Suppressor macrophage (primary cell): ENCODE measurements at places on chromosomes 5 and 9.

DNA sequence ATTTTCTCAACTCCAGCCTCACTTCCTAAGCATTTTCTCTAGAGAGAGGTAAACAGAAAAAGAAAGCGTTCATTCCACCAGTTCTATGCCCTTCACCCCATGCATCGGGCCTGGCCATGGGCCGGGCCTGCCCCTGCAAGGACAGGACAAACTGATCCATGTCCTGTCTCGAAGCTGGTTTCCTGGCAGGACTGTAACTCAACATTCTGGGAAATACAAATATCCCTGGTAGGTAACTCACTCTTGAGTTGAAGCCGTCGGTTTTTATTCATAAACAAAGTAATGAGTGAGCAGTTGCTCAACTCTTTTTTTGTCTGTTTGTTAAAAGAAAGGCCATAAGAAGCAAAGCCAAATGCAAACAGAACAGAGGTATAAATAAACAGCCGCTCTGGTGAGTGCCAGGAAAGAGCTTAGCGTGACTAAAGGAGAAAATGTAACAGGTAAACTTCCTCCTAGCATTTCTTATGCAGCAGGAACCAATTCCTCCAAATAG is 64.4 kb upstream of the DNAH5 start:
- no peak for DNase-seq

DNA sequence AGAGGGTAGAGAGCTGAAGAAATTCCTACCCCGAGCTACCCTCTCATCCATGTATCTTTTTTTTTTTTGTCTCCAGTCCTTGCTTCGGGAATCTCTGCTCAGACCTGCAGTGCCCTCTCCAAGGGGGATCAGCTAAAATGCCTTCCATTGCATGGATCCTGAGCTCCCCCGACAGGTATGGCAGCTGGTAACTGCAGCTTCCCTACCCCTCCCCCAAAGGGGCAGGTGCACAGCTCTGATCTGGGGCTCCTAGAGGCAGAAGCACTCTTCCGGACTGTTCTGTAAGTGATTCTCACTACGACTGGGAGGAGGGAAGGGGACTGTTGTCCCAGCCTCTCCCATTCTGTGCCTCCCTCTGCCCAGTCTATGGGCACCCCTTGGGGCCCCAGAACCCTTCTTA is 169.6 kb downstream of the MELK start:
- no peak for DNase-seq

GRCh38 chr5:39178171-39178570 is 41.2 kb downstream of the FYB1 start:
- peak; percentile 61 for DNase-seq

DNA sequence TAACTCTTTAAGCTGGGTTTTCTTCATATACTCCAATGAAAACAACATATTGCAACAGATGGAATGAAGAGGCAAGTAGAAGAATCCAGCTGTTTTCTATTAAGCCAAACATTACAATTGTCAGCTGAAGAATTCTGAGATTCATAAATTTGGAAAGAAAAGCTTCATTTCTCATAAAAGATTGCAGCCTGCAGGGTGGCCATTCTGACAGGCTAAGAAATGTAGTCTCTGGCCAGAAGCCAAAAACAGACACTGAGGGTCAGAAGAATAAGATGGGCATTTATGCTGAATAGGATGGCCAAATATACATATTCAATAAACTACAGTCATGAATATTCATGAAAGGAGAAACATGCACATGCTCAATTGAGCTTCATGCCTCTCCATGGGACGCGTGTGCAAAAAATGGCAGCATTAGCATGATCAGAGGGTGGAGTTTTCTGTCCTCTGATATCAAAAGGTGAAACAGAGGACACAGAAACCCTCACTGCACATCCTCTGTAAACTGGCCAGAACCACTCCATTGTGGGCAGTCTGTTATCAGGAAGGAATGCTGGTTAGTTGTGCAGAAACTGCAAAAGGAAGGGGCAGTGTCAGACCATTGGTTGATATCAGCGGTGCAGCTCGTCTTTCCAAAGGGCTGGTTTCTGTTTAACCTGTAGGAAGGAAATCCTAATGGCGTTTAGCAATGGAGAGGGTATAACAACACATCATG is 50.2 kb downstream of the FXN start:
- no peak for DNase-seq

GRCh38 chr9:841371-842209 is at the start of gene DMRT1:
TSS of gene DMRT1 (plus strand) at chr9:841697. CDS start at chr9:841839, 142 bp downstream.
- DNase-seq: no peak

- DNase-seq: no peak
Observed at GRCh38 chr5:171648279-171649074, 137.1 kb upstream of the SMIM23 start.

DNA sequence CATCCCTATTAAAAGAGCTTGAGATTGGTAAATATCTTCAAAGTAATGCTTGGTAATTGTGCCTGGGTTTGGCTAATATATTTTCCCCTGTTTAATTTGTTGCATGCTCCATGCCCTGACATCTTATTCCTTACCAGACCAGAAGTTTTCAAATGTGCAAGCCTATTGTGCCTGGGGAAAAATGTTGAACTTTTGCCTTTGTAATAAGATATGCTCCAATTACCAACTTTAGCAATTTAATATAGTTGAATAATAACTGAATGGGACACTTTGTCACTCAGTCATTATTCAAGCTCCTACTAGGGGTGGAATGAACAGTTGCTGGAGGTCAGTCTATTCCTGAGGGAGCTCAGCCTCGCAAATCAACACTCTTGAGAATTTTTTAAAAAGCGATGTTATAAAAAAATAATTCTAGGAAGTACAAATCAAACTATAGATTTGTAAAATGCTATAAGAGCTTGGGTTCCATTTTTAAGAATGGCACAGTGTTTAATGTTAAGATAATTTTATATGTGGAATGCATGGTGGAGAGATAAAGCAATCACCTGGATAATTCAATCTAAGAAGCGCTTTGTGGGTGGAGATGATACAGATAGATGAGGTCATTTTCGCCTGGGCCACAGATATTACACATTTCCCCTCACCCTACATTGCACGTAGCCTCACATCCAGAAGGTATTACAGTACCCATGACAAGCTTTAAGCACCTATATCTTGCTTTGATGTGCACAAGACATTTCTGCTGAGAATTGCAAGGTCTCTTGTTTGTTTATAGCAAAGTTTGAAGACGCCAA is 231.8 kb downstream of the PIK3R1 start:
- DNase-seq: no peak

GRCh38 chr9:15403155-15403554 is 19.5 kb upstream of the SNAPC3 start:
- peak; percentile 9 for DNase-seq

GRCh38 chr9:34254966-34255825 is 73.9 kb downstream of the KIF24 start:
- no peak for DNase-seq

DNA sequence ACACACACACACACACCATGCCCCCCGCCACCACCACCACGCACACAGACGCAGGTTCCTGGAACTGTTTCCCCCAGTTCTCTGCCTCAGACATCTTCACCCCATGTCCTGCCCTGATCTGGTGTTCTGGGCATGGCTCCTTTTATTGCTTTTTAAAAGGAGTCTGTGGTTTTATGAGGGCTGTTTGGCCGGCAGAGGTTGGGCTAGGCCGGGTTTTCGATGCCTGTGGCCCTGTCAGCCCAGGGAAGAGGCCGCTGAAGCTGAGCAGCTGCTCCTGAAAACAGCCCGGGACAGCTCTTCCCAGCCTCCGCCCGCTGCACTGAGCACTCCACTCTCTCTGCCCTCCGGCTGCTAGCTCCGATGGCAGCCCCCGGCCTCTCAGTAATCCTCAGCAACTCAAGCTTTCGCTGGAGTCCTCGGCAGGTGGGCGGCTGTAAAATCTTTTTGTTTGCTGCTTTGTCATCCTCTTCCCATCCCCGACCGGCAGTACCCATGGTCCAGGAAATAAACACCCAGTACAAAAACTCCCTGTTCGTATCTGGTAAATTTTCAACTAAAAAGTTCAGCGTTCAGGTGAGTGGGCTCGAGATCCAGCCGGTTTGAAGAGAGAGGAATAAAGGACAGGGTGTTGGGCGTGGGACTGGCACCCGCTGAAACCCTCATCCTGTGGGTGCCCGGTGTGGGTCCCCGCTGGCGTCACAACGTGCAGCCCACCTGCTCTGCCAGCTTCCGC is 103.0 kb upstream of the ERCC6L2 start:
- DNase-seq: no peak

DNA sequence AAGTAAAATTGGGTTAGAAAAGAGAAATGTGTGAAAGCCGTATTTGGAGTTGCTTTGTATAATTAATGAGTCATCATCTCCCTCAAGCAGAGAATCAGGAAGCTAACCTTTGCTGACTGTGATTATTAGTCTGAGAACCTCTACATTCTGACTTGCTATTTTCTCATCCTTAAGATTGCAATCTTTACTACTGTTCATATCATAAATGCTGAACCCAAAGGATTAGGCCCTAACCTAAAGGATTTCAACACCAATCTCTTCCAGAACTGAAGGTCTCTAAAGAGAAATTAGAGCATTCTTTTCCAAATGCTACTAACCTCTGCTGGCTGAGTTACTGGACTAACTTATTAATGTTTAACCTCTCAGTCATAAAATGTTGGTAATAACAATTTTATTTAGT is 538.1 kb upstream of the MEF2C start:
- DNase-seq: peak; percentile 82

DNA sequence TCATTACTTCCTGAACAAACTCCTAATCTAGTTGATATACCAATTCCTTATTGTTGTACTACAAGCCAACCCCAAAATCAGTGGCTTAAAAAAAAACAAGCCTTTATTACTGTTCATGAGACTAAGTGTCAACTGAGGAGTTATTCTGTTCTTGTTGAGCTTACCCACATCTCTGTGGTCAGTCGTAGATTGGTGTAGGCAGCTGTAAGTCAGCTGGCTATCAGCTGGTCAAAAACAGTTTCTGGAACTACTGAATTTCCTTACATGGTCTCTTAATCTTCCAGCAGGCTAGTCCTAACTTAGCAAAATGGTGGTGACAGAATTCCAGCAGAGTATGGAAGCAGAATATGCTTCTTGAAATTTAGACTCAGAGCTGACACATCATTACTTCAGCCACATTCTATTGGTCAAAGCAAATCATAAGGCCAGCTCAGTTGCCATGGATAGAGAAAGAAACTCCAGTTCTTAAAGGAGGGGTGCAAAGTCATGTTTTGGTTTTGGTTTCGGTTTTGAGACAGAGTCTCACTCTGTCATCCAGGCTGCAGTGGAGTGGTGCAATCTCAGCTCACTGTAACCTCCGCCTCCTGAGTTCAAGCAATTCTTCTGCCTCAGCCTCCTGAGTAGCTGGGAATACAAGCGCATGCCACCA is 386.1 kb upstream of the MPDZ start:
- no peak for DNase-seq

GRCh38 chr9:14524873-14525515 is 168.2 kb downstream of the ZDHHC21 start:
- no peak for DNase-seq

DNA sequence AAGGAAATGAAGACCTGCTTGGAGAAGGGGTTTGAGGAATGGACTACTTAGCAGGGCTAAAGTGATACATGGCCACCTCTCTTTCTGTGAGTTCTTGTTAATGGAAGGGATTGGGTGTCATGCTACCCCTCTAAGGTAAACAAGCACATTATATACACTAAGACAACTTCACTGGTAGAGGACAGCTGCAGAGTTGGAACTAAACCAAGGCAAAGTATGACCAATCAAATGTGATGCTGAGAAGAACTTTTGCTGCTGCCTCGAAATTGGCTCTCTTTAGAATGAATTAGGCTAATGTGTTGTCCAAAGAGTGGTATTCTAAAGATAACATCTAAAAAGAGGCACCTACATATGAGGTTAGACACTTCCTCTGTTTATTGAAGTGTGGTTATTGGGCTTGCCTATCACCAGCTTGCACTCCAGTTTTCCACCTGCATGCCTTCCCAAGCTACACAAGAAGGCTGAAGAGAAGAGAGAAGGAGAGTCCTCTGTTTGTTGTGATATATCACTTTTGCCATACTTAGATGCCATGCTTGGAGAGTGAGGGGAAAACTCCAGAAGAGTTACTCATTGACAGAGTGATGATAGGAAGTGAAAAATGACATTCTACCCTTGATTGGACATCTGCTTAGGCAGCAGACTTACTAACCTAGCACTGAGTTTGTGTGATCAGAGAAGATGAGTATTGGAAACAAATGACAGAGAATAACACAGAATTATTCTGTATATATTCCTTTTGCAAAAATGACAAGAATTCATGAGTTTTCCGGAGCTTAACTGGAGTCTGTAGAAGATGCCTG is 536.1 kb downstream of the ZNF608 start:
- no peak for DNase-seq

DNA sequence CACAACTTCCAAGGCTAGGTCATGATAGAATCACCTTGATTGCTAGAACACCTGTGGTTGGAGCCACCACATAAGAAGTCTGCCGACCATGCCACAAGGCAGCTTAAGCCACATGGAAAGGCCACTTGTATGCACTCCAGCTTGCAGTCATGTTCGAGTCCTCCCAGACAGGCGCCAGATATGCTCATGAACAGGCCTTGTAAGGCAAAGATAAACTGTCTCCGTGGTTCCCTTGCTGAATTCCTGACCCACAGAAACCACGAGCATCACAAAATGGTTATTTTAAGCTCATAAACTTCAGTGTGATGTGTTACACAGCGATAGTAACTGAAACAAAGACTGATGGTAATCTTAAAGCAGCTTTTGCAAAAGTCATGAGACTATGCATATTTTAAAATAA is 188.4 kb upstream of the DAPK1 start:
- DNase-seq: no peak

DNA sequence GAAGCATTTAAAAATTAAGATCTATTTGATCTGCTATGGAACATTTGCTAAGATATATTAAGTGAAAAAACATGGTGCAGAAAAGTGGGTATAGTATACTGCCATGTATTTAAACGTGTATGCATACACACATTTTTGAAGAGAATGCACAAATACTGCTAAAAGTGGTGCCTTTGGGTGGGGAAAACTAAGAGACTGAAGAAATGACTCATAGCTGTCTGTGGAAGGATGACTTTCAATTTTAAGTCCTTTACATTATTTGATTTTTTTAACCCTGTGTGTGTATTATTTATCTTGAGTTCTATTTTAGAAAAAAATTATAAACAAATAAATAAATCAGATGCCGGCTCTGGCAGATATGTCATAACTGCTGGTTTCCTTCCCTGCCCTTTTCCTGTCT is 120.7 kb upstream of the SLIT3 start:
- DNase-seq: no peak

DNA sequence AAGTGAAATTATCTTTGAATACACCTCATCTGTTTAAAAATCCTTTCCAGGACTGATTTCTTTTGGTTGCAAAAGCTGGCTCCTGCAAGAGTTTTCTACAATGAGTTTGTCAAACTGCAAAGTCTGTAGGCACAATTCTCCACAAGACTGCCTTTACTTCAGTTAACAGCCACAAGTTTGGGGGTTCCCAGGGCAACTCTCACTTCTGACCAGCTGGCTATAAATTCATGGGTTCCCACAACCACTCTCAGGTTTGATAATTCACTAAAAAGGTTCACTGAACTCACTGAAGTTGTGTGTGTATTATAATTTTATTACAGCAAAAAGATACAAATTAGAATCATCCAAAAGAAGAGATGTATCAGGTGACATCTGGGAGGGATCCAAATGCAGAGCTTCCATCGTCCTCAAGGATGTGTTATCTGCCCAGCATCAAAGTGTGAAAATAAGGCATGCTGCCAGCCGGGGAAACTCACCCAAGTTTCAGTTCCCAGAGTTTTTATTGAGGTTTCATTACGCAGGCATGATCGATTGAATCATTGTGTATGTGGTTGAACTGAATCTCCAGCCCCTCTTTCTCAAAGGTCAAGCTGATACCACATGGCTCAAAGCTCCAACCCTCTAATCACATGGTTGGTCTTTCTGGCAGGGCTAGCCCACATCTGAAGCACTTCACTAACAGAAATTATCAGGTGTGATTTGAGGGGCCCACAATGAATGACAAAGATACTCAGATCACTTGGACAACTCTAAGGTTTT is 19.0 kb upstream of the PSIP1 start:
- DNase-seq: no peak

- DNase-seq: no peak
Observed at GRCh38 chr9:2096376-2096970, 81.3 kb downstream of the SMARCA2 start.
